NCI-H446 (cell line): ENCODE measurements at places on chromosomes 13 and 19.
A peak's percentile ranks its signal among the peaks of the same experiment; 100 is the strongest.

DNA sequence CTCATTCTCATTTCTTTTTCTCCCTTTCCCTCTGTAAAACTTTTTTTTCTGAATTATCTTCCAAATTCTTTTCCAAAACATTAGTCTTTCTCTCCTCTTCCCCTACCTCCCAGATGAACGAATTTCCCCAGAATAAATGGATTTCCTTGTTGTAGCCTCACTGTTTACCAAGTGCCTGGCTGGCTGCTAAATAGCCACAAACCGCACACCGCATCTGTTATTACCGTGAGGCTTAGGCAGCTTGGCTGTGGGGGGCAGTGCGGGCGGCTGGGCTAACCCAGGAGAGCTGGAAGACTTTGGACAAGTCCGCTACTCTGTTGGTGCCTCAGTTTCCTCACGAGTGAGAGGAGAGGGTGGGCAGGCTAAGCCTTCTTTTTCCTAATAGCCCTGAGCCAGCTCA lies 10.7 kb downstream of the IL17D start:
- no peak for DNase-seq

- no peak for DNase-seq
Measured at GRCh38 chr19:6577476-6578125, 13.3 kb downstream of the CD70 start.

GRCh38 chr13:53800011-53800410 lies 771.4 kb downstream of the OLFM4 start:
- no peak for DNase-seq

DNA sequence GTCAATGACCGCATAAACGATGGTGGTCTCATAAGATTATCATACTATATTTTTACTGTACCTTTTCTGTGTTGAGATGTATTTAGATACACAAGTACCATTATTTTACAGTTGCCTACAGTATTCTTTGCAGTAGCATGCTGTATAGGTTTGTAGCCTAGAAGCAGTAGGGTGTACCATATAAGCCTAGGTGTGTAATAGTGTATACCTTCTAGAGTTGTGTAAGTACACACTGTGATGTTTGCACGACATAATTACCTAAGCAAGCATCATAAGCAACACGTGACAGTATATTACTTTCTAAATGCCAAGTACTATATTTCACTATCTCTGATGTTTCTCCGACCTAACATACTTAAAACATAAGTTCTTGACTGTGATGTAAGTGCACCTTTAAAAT lies 2.7 kb downstream of the LPAR6 start:
- DNase-seq: no peak

GRCh38 chr13:52832313-52832712 lies 16.1 kb downstream of the PCDH8 start:
- peak; percentile 39 for DNase-seq

GRCh38 chr19:12544401-12544876 lies 6.8 kb downstream of the ZNF564 start:
- DNase-seq: no peak

DNA sequence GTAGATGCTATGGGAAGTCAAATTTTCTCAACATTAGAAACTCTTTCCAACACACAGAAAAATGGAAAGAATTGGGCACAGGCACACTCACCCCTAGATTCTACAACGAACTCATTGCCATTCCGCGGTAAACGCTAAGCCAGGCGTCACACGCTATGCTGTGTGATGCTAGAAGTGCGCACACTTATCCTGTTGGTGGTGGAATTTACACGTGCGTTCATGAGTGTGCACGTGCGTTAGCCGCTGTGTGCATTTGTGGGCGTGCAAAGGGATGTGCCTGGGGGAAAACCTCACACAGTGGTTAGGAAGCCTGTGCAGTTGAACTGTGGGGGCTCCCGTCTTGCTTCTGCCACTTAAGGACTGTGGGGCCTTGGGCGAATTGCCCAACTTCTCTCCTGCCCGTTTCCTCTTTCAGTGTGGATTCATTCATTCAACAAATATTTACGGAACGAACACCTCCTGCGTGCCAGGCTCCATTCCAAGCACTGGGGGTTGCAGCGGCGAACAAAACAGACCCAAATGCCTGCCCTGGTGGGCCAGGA lies 7.7 kb downstream of the NFILZ start:
- no peak for DNase-seq

GRCh38 chr13:44259045-44260027 lies 114.3 kb upstream of the SERP2 start:
- no peak for DNase-seq

DNA sequence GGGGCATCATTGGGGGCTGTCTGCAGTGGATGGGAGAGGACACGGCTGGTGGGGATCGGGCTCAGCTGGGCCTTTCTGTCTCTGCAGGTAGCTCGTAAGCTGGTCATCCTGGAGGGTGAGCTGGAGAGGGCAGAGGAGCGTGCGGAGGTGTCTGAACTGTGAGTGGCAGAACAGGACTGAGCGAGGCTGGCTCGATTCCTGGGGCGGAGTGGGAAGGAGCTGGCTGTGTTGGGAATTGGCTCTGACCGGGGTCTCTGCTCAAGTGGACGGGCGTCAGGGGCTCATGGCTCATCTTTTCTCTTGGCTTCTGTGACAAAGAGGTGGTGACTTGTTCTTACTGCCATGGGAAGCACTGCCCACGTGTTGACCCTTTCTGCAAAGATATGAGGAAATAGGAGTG lies 11.6 kb downstream of the TPM4 start:
- no peak for DNase-seq

DNA sequence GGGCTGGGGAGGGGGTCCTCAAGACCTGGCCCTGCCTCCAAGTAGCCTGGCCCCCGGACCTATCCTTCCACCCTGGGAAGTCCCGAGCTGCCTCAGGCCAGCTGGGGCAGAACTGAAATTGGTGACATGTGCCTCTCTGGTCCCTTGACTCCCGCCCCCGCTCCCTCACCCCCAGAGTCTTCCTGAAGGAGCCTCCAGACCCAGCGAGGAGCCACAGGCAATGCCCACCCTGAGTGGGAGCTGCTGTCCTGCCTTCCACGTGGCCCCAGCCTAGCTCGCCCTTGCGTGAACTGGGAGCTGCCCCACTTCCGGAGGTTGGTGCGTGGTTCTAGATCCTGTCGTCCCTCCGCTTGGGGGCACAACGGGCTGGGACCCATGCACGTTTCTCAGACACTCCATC lies 34.6 kb downstream of the CEBPA start:
- no peak for DNase-seq

GRCh38 chr13:91649456-91649855 lies 251.0 kb downstream of the GPC5 start:
- DNase-seq: no peak

DNA sequence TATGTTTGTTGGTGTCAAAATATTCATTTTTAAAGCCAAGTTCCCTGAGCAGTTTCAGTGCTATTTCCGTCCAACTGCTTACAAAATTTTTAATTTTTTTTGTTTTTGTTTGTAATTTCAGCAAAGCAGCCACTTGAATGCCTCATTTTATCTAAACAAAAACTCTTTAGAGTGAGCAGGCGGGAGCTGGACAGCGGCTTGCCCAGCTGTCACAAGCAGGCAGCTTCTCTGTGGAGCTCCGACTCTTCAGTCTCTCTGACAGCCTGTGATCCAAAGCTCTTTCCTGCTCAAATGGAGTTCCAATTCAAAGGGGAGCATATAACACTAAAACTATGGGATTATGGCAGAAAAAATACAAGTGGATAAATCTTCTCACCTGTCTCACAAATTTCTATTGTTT lies 618.3 kb upstream of the PCDH20 start:
- no peak for DNase-seq

DNA sequence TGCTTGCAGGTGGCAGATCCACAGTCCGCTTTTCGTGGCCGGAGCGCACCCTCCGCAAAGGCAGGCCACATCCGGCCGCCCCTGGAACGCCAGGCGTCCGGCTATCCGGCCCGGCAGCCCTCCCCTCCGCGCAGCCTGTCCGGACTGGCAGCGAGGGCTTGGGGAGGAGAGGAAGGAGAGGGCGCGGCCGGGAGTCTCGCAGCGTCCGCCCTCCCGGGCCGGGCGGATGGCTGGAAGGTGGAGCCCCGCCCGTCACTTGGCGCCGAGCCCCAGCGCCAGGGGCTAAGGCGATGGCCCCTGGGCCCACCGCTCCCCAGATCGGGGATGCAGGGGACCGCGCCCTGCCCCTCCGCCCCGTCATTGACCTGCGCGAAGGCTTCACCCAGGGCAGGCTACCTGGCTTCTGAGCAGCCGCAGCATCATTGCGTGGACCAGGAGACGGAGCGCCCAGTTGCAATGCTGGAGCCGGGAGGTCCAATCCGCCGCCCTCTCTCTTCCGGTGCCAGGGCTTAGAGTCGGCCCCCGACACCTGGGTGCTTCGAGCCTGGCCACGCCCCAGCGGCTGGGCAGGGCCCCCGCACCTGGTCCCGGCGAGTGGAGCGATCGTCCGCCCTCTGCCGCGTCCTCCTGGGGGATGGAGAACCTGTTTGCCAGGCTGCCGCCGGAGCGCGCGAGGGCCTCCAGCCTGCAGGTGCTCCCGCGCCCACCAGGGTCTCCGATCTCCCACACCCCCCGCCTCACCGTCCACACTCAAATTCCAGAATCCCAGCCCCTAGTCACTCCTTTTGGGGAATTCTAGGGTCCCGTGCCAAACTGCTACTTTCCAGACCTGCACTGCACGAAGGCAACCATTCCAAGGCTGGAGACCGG lies at the start of gene FUT1:
FUT1 (minus strand) TSS at position 146 of the 870 bp plus-strand sequence. CDS start 1,360 bp downstream, outside the sequence.
- no peak for DNase-seq

GRCh38 chr19:55576746-55577145 lies 3.9 kb downstream of the ZNF579 start:
- no peak for DNase-seq

GRCh38 chr19:47075179-47075810 lies 26.9 kb upstream of the TMEM160 start:
- DNase-seq: no peak

GRCh38 chr19:47628078-47628771 lies 19.3 kb downstream of the BICRA start:
- DNase-seq: no peak

GRCh38 chr13:48726711-48727110 lies 73.0 kb downstream of the CYSLTR2 start:
- no peak for DNase-seq

DNA sequence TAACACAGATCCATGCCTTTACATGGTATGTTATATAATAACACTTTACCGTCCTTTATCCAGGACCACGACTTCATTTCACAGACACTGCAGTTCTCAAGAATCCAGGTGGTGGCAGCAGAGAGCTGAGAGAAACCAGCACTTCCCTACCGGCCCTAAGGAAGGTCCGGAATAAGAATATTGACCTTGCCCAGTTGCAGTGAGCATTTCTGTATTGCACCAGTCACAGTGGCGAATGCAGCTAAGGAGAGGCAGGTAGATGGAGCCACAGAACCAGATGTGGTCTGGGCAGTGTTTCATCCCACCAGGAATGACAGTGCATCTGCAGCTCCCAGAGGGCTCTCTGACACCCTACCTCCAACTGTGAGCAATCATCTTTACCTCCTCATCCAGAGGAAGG lies 44.6 kb downstream of the ZNF787 start:
- no peak for DNase-seq

DNA sequence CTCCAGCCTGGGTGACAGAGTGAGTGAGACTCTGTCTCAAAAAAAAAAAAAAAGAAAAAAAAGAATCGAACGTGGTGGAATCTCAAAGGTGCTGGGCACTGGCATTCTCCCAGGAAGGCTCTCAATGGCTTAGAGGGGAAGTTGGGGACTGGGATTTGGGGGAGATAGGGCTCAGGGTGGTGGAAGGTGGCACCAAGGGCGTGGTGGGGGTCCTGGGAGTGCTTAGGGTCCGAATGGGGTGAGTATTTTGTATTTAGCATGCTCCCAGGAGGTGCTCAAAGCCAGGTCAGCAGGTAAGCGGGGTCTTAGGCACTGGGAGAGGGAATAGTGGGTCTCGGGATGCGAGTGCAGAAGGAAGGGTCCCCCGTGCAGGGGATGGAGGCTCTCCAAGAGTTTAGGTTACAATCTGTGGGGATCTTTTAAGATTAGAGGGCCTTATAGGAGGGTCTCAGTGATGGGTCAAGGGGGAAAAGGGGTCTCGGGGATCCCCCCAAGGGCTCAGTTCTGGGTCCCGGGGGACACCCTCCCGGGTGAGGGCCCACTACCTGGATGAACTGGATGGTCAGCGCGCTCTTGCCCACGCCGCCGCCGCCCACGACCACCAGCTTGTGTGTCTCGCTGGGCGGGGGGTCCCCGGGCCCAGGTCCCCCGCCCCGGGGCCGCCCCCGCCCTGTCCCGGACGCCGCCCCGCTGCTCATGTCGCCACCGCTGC lies 386 bp downstream of the RRAS start:
- DNase-seq: no peak

DNA sequence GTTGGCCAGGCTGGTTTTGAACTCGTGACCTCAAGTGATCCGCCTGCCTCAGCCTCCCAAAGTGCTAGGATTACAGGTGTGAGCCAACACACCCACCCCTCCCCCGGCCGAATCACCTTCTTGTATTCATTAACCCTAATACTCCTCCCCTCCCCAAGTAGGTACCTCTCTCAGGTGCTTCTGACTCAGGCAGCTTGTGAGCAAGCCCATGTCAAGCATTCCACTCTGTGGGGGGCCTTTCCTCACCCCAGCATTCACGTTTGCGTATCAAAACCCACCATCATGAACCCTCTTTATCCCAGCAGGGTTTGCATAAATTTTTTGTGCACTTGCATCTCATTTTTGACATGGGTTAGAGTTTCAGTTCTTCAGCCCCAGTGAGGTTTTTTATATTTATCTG lies 23.6 kb upstream of the RFXAP start:
- no peak for DNase-seq
